ENCODE measurements at places on chromosomes 2 and 18.

DNA sequence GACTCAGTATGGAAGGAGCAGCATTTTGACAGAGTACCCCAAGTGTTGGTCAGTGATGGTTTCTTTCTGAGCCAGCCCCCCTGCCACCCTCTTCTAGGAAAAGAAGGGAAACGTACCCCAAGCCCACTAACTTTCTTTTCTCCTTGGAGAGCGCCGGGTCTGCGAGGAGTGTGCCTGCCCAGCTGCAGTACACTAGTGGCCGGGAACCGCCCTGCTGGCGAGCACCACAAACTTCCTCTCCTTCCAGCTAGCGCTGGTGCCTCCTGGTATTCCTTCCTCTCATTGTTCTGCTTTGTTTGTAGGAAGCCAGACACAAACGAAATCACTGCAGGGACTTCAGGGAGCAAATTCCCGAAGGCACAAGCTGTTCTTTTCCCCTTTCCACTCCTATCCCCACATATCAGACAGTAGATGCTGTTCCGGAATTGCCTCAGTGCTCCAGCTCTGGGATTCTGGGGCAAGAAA is 1.8 kb downstream of the CCDC85A start:
- DNase-seq = no peak

DNA sequence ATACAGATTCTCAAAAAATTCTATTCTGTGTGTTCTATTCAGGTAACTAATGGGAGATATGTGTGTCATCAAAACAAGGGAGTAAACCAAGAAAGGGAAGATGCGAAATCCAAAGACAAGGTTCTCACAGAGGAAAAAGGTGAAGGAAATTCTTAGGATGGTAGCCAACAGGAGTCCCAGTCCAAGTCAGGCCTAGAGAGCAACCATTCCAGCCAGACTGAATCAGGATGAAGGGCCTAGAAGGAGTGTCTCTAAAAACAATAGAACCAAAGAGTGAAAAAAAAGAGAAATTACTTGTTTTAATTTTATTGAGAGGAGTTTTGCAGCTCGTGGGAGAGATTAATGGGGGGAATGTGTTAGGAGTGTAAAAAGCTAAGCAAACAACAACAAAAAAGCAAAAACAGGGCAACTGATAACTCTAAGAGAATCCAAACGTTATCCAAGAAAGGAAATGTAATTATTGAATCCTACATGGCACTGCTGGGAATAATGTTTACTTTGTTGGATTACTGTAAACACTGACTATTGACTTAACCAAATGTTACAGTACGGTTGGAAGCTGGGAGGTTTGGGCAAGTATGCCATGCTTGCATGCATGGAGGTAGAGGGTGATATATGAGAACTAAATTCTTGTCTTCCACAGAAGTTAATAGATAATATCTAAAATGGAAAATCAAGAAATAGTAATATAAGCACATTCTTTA is 12.3 kb downstream of the MAP3K20 start:
- DNase-seq = no peak

- peak; percentile 37 for DNase-seq
Observed at GRCh38 chr18:13726972-13727331, 479 bp downstream of the RNMT start.

DNA sequence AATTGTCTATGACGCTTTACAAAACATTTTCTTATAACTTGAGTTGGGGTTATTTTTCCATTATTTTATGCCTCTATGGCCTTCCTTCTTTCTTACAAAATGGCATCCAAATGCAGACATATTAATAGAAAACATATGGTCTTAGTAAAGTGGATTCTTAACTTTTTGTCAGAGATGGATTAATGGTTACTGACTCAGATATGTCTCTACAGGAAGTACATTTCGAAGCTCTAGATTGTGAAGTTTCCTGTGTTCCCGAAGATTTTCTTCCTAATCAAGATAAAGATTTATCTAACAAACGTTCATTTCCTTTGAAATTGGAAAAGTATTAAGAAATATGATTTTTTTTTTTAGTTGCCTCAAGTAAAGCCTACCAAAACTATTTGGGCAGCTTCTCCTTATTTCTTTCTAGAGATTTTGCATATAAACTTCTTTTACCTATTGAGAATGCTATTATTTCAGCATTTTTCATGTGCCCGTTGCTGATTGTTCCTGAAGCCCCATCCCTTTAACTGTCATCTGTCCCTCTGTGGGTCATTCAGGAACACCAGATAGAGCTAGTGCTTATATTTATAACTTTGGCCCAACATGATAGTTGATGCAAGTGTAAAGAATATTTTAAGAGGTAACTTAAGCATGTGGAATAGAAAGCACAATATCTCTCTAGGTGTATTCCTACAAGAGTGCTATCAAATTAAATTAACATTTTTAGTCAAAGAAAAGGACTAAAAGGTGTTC is 498.0 kb downstream of the CCDC85A start:
- DNase-seq = no peak

DNA sequence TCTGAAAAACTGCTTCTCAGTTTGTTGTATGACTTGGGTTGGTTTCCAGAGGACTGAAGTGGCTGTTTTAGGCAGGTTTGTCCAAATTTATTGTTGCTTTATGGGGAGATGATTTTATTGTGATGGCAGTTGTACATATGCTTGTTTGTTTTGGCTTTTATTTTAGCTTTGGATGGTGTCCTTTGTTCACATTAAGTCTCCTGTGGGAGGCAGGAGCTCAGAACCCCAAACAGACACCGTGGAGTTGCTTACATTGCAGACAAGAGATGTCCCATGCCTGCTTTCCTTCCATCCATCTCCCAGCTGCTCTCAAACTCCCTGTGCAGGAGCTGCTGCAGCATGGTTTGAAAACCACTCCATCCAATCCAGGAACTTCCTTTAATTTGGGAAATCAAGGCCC is 414.7 kb downstream of the LPIN1 start:
- no peak for DNase-seq

GRCh38 chr18:74140582-74140981 is 7.1 kb downstream of the FBXO15 start:
- DNase-seq = no peak

- DNase-seq = no peak
Observed at GRCh38 chr2:120747281-120747680, 11.6 kb downstream of the GLI2 start.

- DNase-seq = no peak
Observed at GRCh38 chr18:58848685-58849084, 16.0 kb upstream of the ZNF532 start.

DNA sequence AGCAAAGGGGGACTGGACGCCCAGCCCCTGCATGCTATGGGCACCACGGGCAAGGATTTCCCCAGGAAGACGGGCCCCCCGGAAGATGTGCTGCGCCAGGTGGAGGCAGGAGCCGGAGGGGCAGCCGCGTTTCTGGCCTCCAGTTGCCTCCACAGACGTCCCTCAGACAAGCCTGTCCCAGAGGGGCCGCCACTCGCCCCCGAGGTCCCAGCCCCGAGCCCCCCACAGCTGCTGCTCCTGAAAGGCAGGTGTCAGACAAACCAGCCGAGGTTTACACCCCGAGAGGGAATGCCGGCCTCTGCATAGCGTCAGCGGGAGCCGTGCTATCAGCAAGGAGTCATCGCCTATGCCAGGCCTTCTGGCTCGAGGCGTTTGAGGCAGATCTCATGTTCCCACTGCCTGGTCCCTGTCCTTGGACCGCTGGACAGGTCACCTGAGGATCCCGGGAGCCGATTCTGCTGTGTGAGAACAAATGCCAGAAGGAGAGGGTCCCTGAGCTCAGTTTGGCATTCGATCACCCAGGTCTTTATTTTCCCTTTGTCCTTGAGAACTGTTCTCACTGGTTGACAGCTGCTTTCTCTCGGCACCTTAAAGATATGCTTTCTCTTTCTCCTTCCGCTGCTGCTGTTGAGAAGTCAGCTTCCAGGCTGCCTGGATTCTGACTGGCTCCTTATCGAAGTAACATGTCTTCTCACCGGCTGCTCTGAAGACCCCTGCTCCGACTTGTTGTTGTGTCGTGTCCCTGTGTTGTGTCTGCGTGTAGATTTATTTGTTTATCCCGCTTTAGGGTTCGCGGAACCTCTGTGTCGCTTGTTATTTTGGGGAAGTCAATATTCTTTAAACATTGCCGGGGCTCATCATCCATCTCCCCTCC is 20.6 kb downstream of the CROCC2 start:
- DNase-seq = no peak

DNA sequence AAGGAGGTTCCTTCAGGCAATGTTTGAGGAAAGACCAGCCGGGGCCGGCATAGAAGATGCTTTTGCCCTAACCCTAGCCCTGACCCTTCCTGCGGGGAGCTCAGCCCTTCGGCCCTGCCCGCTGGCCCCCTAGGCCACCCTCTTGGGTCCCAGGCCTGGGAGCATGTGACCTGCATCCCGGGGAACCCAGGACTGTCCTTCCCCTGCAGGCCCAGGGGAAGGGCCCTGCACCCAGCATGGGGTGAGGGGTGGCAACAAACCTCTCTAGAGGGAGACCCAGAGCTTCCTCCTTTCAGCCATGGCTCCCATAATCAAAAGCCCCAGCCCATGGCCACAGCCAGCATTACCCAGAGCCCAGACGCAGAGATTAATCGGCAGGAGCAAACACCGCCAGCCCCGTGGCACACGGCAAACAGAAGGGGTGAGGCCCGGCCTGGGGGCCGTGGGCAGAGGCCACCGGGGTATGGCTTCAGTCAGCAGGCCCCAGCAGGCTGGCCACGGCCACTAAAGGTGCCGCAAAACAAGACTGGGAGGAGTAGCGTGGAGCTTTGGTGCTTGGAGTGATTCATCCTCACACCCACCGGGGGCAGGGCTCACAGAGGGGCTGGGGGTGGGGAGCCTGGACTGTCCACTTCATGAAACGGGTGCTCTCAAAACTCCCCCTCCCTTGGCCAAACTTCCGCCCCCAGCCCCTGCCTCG is 61.6 kb upstream of the HPCAL1 start:
- no peak for DNase-seq

DNA sequence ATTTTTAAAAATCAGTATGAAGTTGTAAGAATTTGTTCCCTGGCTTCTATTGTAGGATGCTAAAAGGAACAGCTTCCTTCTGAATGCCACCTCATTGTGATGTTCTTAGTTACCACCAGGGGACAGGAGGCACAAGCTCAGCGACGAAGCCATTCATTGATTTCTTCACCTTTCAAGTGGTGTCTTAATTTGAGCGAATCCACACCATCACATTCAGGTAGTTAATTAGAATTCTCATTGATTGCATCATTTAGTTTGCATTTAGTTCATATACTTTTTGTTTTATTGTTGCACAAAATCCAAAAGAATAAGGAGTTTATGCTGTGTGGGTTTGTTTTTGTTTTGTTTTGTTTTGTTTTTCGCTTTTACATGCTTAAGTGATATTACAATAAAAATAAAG is 23.1 kb downstream of the CYP27C1 start:
- DNase-seq = no peak

DNA sequence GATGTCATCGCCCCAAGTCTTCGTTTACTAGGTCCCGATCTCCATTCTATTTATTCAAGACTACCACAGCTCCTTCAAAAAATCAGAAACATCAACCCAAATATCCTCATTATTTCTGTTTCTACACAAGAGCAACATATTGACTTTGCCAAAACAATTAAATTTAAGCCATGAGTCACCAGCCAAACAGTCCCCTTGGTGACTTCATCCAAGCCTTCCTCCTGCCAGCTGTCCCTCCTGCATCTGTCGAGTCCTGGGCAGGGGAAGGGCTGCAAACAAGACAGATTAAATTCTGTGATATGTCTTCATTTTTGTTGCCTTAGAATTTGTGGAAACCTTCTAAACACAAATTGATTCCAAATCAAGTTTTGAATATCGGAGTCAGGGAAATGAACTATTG is 110.3 kb downstream of the SP3 start:
- no peak for DNase-seq

GRCh38 chr2:168079236-168079635 is 168.2 kb downstream of the STK39 start:
- no peak for DNase-seq

- no peak for DNase-seq
Observed at GRCh38 chr18:3440341-3440740, 9.6 kb upstream of the TGIF1 start.

DNA sequence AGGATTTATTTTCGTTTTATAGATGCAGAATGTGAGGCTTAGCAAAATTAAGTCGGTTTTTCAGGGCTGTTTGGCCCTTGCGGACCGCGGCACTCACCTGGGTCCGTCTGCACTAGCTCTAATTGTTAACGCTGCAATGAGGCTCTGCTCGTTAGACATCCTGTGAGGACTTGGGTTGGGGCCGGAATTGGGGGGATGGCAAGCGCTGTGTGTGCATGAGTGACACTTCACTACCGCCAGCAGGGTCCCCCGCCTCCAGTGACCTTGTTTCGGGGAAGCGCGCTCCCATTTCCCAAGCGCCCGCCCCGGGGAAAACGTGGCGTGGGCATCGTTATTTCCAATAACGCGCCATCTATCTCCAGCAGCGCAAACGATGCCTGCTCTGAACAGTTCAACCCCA is 54.2 kb downstream of the KCNG2 start:
- DNase-seq = peak; percentile 14

DNA sequence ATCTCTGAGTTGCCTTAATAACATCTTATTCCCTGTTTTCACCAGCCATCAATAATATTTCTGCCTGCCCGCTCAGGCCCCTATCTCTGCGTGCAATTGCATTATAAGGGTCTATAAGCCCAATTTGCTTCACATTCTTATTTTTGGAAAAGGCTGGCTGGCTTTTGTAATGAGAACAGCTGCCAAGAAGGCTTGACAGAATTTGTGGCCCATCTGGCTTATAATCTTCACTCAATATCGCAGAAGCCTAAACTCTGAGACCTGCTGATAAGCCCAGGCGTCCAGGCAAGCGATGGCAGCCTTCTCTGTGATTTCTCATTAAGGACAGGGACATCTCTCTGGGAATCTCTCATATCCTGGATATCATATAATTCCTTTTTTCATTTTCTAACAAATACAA is 1618.6 kb upstream of the CELF4 start:
- DNase-seq = no peak

DNA sequence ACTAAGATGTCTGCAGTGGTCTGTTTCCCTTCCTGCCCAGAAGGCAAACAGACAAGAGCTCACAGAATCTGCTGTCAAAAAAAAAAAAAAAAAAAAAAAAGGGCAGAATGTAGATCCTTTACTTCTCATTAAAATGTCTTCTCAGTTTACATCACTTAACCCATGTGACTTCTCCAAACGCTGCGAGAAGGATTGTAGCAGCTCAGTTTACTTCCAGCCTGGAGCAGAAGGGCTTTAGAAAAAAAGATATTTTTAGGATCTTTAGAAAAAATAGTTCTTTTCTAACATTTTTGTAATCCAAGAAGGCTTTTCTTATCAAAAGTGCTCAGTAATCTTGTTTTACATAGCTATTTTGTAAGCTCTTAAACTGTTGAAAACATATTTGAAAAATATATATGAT is 425.4 kb downstream of the CNTNAP5 start:
- DNase-seq = no peak

GRCh38 chr2:197308585-197308984 is 2.0 kb downstream of the ANKRD44 start:
- no peak for DNase-seq

DNA sequence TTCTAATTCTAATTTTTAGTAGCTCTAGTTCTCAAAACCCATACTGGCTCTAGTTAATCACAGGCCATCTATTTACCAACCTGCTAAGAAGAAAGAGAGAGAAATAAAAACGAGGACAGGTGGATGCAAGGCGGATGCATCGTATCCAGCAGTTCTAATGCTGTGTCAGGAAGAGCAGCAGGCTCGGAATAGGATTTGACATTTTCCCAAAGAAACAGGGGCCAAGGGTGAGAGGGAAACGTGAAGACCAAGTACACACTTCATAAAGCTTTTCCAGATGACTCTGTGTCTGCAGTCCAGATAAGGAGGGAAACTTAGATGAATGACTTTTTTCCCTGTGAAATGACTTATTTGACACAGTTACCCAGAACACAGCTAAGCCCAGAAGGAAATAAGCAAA is 117.5 kb downstream of the ESCO1 start:
- DNase-seq = no peak

GRCh38 chr2:168602846-168603401 is 146.9 kb downstream of the CERS6 start:
- DNase-seq = no peak
